ENCODE measurements at places on chromosomes 16 and 17.

DNA sequence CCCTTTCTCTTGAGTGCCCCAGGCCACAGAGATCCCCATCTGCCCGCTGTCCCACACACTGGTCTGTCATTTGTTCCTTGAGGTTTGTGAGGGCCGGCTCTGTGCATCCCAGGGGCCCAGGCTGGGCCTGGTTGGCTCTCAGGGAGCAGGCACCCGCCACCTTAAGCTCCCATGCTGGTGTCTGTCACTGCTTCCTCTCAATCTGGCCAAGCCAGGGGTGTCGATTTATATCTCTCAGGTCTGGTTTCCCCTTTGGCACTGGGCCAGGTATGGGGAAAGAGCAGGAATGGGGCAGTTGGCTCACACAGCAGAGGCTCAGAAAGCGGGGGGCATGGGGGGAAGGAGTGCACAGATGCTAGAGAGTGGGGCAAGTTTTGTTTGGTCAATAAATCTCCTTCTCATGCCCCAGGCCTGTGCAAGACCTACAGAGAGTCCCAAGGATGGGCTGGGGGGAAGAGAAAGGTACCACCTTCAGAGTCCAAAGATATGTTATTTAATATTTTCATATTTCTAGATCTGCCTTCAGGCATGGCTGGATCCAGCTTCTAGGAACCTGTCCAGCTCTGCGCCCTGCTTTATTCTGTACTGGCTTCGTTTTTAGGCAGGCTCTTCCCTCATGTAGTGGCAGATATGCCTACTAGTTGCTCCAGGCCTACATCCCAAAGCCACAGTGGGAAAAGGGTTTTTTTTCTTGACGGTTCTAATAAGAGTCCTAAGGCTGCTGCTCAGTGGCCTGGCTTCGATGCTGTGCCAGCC lies 34.3 kb downstream of the IL4R start:
- DNase-seq = no peak

DNA sequence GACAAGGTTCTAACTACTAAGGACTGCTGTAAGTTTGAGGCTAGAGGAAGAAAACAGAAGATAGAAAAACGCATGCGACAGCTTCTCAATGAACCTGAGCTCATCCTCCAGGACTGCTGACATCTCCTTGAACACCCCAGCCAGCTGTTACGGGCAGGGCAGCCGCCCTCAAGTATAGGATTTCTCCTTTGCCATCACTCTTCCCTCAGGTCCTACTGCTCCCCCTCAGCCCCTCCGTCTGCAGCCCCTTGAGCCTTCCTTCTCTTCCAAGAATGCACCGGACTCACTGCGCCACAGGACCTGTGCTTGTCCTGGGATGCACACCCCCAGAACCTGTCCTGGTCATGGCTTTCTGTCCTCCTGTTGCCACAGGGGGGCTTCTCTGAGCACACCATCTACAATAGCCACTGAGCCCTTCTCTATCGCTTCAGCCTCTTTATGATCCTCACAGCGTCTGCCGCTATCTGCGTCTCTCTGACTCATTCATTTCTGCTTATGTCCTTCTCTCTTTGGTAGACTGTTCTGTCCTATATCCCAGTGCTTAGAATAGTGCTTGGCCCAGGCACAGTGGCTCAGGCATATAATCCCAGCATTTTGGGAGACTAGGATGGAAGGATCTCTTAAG lies 15.7 kb upstream of the XYLT2 start:
- no peak for DNase-seq

GRCh38 chr17:69042308-69042707 lies 18.4 kb downstream of the ABCA9 start:
- DNase-seq = no peak

- peak; percentile 82 for DNase-seq
Measured at GRCh38 chr16:26598061-26598460, 468.7 kb upstream of the C16orf82 start.

DNA sequence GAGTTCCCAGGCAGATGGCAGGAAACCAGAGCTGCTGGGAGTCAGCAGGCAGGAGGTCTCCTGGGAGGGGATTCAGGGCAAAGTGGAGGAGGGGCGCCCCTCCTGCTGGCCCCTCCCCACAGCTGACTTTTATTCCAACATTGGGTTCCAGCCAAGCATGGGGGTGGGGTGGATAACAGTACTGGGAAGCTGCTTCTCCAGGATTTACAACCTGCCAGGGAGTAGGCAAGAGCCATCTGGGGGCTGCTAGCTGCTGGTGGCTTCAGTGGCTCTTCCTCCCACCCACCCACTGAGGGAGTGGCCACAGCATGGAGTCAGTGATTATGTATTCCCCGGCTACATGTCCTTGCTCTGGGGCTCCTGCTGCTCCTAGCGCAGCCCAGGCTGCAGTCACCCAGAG lies 36.8 kb downstream of the TMEM132E start:
- no peak for DNase-seq

GRCh38 chr16:81181013-81181720 lies 57.3 kb upstream of the BCO1 start:
- no peak for DNase-seq

DNA sequence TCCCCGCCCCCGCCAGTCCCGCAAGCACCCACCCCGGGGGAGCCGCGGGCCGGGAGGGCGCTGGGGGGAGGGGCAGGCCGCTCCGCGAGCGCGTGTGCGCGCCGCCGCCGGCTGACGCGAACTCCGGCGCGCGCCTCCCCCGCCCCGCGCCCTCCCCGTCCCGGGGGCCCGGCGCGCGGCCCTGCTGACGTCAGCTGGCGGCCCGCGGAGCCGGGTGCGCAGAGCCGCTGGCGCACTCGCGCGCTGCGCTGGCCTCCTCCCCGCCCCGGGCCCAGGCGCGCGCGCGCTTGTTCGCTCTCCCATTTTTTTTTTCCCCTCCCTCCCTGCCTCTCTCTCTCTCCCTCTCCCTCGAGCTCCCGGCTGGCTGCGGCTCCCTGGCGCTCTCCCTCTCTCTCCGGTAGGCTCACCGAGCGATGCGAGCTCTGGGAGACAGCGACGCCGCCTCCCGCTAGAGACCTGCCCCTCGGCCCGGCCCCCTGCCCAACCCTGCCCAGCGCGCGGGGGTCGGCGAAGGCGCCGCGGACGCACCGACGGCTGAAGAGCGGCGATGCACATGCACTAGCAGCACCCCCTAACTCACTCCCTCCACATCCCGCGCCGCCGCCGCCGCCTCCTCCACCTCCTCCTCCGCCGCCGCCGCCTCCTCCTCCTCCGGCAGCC lies at the start of gene GNAO1:
GNAO1 (plus strand) TSS at position 334 of the 660 bp plus-strand sequence. CDS start 747 bp downstream, outside the sequence.
- peak; percentile 55 for DNase-seq

- no peak for DNase-seq
Measured at GRCh38 chr16:66637806-66638205, 33.3 kb downstream of the CMTM3 start.

GRCh38 chr17:66417300-66417719 lies 114.9 kb downstream of the PRKCA start:
- DNase-seq = no peak

DNA sequence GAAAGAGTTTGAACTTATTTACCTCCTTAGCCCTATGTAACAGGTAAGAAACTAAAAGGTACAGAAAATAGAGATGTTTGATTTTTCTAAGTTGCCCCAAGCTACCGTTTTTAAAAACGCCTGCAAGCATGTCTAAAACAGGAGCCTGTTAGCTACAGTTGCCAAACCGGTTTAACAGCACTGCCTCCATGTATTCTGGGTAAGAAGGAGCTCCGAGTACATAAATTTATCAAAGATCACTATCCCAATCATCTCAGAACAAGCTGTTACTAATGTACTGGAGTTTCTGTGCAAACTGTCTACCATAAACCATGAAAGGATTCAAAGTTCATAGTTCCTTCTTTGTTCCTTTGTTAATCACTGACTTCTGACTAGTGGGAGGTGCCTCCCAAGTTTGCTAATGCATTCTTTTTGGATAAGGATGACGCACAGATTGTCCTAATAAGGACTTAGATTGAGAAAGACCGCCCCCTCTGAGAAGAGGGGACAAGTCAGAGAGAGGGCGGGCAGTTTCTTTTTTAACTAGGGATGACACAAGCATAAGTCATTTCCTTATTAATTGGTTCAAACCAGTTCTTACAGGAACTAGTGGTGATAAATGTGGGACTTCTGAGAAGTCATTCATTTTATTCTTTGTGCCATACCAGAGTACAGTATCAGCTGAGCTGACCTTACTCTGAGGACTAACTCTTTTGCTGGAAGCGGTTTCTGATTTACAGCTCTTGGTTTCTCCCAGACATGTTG lies 55.3 kb downstream of the TUBD1 start:
- DNase-seq = peak; percentile 98

GRCh38 chr17:65656390-65657250 lies 95.2 kb upstream of the AXIN2 start:
- no peak for DNase-seq

DNA sequence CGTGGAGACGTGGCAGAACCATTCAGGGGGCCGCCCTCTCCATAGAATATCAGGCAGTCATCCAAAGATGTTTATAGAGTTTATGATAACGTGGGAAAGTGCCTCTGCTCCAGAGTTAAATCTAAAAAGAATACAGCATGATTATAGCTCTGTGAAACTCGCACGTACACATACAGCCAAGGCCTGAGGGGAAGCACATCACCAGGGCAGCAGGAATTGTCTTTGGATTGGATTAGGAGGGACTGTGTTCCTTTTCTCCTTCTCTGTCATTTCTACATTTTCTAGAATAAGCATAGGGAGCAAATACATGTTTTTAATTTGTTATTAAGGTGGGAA lies 26.9 kb downstream of the EEF2K start:
- no peak for DNase-seq

GRCh38 chr16:23523876-23524385 lies 13.6 kb upstream of the GGA2 start:
- DNase-seq = no peak

GRCh38 chr17:44591206-44591605 lies 33.9 kb downstream of the FZD2 start:
- DNase-seq = no peak

DNA sequence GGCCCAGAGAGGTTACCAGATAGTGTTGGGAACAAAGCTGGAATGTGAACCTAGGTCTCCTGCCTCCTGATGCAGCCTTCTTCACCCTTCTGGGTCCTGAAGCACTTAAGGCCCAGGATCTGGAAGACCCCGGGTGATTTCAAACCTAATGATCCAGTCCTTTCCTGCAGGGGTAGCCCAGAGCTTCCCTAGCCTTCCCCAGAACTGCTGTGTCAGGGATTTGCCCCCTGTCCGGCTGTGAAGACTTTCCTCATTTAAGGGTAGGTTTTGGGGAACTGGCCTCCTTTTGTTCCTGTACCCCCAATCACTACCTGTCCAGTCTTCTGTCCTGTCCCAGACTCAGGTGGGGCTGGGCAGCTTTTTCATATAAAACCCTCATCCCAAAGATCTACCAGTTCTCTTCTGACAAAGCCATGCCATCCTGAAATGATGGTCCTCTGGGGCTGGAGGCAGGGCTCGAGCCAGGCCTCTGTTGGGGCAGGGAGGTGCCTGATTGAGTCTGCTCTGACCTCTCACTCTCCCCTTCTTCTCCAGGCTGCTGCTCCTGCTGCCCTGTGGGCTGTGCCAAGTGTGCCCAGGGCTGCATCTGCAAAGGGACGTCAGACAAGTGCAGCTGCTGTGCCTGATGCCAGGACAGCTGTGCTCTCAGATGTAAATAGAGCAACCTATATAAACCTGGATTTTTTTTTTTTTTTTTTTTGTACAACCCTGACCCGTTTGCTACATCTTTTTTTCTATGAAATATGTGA lies 1.3 kb downstream of the MT1X start:
- no peak for DNase-seq

- DNase-seq = no peak
Measured at GRCh38 chr17:76036497-76037261, 9.6 kb upstream of the EVPL start.

- no peak for DNase-seq
Measured at GRCh38 chr17:21033350-21033749, 9.5 kb downstream of the USP22 start.

DNA sequence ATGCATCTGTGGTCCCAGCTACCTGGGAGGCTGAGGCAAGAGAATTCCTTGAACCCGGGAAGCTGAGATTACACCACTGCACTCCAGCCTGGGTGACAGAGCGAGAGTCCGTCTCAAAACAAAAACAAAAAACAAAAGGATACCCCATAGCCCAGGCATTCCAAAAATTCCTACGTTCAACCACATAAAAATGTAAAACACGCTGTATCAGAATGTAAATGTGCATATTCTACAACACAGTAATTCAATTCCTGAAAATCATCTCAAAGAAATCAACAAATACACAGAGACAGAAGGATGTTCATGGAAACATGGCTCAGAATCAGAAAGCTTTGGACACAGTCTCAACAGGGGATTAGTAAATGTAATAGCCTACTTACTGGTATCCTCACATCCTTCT lies 33.0 kb downstream of the COG7 start:
- DNase-seq = no peak

GRCh38 chr16:56777482-56777881 lies 47.6 kb downstream of the NUP93 start:
- DNase-seq = no peak

DNA sequence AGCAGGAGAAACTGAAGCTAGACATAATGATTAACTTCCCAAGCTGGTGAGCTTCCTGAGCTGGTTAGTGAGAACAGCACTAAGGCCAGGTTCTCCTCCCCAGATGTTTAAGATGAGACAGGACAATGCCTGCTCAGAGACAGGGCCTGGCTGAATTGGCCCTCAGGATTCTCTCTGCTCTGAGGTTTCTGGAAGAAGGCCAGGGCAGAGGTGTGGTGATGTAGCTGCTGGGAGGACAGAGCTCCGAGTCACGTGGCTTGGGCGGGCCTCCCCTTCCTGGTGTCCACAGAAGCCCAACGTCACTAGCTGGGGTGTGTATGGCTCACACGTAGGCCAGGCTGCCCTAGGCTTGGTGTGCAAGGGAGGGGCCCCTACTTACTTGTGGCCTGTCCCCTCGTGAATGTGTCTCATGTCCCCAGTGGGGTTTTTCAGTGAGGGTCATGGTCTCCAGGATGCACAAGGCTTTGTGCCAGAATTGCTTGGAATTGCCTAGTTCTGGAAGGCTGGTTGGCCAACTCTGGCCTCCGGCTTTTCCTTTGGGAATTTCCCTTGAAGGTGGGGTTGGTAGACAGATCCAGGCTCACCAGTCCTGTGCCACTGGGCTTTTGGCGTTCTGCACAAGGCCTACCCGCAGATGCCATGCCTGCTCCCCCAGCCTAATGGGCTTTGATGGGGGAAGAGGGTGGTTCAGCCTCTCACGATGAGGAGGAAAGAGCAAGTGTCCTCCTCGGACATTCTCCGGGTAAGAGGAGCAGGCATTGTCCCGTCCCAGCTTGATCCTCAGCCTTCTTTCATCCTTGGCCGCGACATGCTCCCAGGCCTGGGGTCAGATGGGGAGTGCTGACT lies 3.4 kb downstream of the NOD2 start:
- DNase-seq = peak; percentile 76

GRCh38 chr17:50256826-50257618 lies 17.2 kb upstream of the TMEM92 start:
- DNase-seq = no peak

Measured in CD4-positive, alpha-beta T cell treated with Interleukin-4 for 4 hours (primary cell).